Activated CD4-positive, alpha-beta T cell treated with anti-CD3 and anti-CD28 coated beads, Interleukin-2, amount 10 ng/mL, durations not matched to agents 7 days and 5 days (primary cell): ENCODE measurements at places on chromosomes 11 and 22. TPM values are rescaled to one million over a fixed set of nuclear protein-coding genes. Genes with fewer than 3 reads are reported as not detected.

CADM1 gene
- 0.52 TPM for total RNA-seq

MIOX gene
- total RNA-seq, result 0.23 TPM

CELSR1 gene
- 0.20 TPM for total RNA-seq

TSGA10IP gene
- total RNA-seq, result not detected

SNX32 gene
- total RNA-seq, result 2.1 TPM

MS4A4E gene
- not detected for total RNA-seq

IRAG1 gene
- total RNA-seq, result not detected

LARGE2 gene
- 0.40 TPM for total RNA-seq

MYBPC3 gene
- total RNA-seq, result not detected

ALDH3B2 gene
- total RNA-seq, result not detected

MICAL2 gene
- total RNA-seq, result 47.3 TPM

TMEM191C gene
- 1.4 TPM for total RNA-seq

NAALAD2 gene
- not detected for total RNA-seq

IPO7 gene
- total RNA-seq, result 95.9 TPM

NDUFS8 gene
- total RNA-seq, result 138 TPM

RIBC2 gene
- total RNA-seq, result 4.8 TPM

SPA17 gene
- 1.8 TPM for total RNA-seq

SAA4 gene
- total RNA-seq, result not detected

ZBTB16 gene
- total RNA-seq, result 7.4 TPM

OR8G1 gene
- not detected for total RNA-seq

APOA4 gene
- total RNA-seq, result not detected

CD3D gene
- 557 TPM for total RNA-seq

OTOG gene
- not detected for total RNA-seq

TMEM45B gene
- 0.84 TPM for total RNA-seq

MUC5AC gene
- not detected for total RNA-seq

UQCR10 gene
- total RNA-seq, result 88.2 TPM

MUC6 gene
- not detected for total RNA-seq

MCAM gene
- total RNA-seq, result 1.4 TPM

NCAPH2 gene
- total RNA-seq, result 133 TPM

C22orf23 gene
- total RNA-seq, result not detected

UPB1 gene
- 0.40 TPM for total RNA-seq

DYNC2H1 gene
- total RNA-seq, result 0.92 TPM

LIF gene
- total RNA-seq, result 102 TPM
